ENCODE measurements at places on chromosomes 1 and 21.

GRCh38 chr1:40243351-40243750 is 4.4 kb upstream of the TMCO2 start:
- DNase-seq, result no peak

DNA sequence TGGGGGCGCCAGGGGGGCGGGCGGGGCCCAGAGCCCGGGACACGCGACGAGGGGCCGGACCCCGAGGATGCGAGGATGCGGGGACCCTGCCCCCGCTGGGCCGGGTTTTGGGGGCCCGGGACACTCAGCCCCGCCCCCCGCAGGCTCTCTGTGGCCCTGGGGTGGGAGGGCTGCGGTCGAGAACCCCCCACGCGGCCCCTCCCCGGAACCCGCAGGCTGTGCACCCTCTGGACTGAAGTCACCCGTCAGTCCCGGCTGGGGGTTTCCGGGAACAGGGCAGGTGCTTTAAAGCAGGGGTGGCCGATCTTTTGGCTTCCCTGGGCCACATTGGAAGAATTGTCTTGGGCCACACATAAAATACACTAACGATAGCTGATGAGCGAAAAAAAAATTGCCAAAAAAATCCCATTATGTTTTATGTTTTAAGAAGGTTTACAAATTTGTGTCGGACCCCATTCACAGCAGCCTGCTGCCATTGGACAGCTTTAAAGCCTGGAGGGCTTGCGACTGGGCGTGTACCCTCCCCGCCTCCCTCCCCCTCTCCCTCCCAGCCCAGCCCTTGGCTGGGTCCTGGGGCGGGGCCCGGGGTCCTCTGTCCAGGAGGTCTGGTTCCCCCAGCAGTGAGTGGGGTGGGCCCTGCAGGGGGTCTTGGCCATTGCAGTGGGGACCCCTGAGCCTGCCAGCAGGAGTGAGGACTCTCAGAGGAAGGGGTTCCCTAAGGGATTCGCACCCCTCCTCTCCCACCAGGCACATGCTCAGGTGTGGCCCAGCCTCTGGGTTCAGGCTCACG is 21.6 kb upstream of the C1orf159 start:
- peak; percentile 45 for DNase-seq

DNA sequence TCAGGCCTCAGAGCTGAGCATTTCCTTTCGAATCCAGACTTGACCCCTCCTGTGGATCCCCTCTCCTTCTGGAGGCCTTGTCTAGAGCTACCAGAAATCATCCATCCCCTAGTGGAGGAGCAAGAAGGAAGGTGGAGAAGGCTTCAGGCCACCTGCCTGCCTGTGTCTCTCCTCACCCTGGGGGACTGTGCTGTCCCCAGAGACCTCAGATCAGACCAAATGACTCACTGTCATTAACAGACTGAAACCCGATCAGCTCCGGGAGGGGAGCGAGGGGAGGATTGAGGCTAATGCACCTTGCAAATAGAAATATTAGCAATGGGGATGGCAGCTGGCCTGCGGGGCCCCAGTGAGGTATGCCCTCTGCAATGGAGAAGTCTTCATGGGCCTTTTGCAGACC is 2.1 kb downstream of the MYBPH start:
- no peak for DNase-seq

- no peak for DNase-seq
Observed at GRCh38 chr1:53048960-53049573, 12.9 kb upstream of the PODN start.

GRCh38 chr1:152148051-152148450 is 11.0 kb downstream of the RPTN start:
- no peak for DNase-seq

- DNase-seq, result no peak
Observed at GRCh38 chr1:203065191-203065590, 20.6 kb downstream of the MYOG start.

GRCh38 chr1:244897476-244898254 is 33.3 kb upstream of the HNRNPU start:
- no peak for DNase-seq

DNA sequence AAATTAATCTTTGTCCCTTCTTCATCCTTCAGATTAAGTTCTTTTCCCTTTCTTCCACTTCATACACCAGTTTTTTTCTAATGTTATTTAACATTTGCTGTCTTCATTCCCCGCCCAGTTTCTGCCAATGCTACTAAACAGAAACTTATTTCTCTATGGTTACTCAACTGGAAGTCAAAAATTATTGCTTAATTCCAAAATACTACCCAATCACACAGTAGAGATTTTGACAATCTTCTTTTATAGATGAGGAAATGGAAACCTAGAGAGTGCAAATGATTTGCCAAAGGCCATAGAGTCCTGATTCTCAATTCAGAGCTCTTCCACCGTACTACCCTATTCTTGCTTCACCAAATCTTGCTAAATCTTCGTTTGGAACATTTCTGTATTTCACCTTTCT is 58.1 kb upstream of the SH3GLB1 start:
- DNase-seq, result no peak

DNA sequence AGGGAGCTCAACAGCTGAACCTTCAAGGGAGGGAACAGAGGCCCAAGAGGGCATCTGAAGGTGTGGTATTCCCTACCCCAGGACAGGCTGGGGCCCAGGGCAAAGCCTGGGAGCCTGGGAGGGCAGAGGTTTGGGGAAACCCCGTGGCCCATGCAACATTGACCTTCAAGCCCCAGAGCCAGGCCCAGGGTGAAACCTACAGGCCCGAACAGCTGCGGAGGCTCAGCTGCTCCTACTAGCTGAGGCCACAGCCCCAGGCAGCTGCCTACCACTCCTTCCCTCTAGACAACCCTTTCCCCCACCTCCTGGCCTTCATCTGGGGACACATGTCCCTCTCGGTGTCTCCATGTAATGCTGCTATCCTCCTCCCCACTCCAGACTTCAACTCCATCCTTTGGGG is 3.2 kb downstream of the LAD1 start:
- DNase-seq, result no peak

DNA sequence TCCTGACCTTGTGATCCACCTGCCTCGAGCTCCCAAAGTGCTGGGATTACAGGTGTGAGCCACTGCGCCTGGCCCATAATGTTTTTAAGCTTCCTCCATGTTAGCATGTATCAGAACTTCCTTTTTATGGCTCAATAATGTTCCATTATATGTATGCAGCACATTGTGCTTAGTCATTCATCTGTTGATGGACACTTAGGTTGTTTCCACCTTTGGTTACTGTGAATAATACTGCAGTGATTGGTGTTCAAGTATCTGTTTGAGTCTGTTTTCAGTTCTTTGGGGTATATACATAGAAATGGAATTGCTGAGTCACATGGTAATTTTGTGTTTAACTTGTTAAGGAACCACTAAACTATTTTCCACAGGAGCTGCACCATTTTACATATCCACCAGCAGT is 17.7 kb downstream of the CMPK1 start:
- no peak for DNase-seq

DNA sequence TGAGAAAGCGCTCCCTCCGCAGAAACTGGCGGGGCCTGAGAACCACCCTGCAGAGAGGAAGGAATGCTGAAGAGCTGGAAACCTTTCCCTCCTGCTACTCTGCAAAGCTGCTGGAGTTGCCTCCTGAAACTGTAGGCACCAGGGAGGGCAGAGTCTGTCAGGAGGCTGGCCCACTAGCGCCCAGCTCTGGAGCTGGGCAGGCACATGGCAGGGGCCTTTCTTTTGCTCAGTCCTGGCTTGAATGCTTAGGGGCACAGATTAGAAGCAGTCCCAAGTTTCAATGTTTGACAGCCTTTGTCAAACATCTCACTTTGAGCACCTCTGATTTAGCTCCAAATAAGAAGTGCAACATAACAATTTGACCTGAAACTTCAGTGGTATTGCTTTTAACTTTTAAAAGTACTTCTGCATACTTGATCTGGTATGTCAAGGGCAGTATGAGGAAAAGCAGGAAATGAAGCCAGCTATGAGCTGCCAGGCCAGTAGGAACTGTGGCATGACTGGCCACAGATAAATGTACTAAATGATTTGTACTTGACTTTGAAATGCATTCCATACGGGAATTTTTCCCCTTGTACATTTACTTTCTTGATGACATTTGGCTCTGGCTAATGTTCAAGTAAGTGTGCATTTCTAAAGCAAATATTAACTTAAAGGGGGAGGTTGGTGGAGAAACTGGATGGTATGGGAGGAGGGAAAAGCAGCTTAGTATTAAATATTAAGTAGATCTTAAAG is 7.2 kb downstream of the C1orf116 start:
- DNase-seq, result no peak
